Hematopoietic multipotent progenitor cell (in vitro differentiated cells): ENCODE measurements at places on chromosomes 1 and 21. TPM values are rescaled to one million over a fixed set of nuclear protein-coding genes. Genes with fewer than 3 reads are reported as not detected.
A peak's percentile ranks its signal among the peaks of the same experiment; 100 is the strongest.

Gene DCST1
- total RNA-seq = under 0.01 TPM

Gene FABP3
- not detected for total RNA-seq

Gene RPS6KA1
- 90.5 TPM for total RNA-seq

Gene DNAH14
- 5.4 TPM for total RNA-seq

Gene ZFYVE9
- 4.8 TPM for total RNA-seq

Gene GSTM2
- 20.7 TPM for total RNA-seq

Gene ENO1
- total RNA-seq = 1,354 TPM

Gene ADORA3
- 0.54 TPM for total RNA-seq

Gene TBX15
- under 0.01 TPM for total RNA-seq

Gene PSMA5
- 30.7 TPM for total RNA-seq

Gene PLA2G2F
- total RNA-seq = under 0.01 TPM

DNA sequence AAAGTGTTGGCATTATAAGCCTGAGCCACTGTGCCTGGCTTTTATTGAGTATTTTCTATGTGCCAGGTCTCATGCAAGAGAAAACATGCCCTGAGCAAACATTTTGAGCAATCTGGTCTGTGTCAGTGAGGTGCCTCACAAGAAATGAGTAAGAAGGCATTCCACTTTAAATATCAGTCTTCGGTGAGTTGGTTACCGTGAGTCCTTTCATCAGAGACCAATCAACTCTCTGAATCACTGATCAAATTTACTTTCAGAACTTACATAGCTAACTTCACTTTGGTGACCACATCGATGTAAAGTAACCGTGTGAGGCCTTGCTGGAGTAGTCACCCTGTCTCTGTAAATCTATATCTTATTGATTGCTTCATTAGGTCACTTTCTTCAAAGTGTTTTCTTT, 14.3 kb upstream of the DDX59 start:
- no peak for DNase-seq

- DNase-seq = no peak
Observed at GRCh38 chr1:12548973-12549459, 69.0 kb downstream of the DHRS3 start.

- DNase-seq = no peak
Observed at GRCh38 chr1:155884982-155885381, 25.6 kb downstream of the SYT11 start.

DNA sequence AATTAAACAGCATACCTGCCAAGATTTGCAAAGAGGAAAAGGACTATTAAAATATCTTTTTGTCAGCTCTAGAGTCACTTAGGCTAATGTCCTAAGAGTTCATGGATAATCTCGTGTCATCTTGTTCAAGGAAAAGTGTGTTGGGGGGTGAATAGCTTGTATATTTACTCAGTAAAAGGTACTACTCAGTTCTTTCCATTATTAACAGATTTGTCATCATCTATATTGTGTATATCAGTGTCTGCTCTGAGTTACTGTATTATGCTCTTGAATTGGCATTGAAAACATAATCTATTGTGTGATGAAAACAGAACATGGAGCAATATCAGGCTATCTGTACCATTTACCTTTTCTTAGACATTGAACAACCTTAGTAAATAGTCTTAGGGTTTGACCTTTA, 41.9 kb downstream of the SMG7 start:
- DNase-seq = no peak

DNA sequence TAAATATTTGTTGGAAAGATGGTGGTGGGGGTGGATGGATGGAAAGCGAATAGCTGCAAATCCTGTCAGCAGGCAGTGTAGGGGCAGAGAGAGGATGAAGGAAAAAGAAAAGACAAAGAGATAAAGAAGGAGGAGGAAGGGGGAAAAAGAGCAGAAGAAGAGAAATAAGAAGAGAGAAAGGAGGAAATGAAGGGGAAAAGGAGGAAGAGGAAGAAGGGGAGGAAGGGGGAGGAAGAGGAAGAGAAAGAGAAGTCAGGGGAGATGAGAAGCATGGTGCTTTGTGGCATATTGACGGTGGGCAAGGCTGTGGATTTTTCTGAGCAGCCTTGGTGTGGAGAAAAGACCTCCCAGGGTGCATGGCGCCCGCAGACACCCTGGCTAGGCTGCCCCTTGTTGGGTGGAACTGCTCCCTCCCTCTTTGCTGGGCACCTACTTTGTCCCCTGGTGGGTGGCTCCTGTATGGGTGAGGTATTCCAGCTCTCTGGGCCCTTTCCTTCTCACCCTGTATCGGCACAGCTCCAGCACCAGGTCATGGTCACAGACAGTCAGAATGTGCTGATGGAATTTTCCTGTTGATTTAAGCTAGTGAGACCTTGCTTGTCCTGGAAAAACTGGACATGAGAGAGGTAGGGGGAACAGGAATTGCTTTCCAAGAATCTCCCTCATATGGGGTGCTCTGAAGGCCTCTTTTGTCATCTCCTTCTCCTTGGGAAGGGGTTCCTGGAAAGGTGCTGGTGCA, 45.7 kb upstream of the TLR5 start:
- no peak for DNase-seq

DNA sequence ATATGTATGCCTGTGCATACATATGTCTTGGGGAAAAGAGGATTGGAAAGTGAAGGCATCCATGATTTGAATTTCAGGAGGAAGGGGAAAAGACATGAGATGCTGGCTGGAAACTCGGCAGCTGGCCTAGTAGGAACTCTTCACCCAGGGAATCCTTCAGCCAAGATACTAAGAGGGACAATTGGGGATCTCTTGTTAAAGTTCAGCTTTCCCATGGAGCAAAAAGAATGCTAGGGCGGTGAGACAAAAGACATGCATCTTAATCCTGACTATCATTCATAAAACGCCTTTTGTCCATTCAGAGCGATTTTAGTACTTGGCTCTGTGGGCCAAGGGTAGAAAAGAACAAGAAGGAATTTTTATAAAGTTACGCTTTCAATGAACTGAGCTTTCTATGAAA, 20.5 kb downstream of the PDPN start:
- DNase-seq = no peak

- DNase-seq = no peak
Observed at GRCh38 chr1:24558902-24559791, 3.3 kb downstream of the NCMAP start.

GRCh38 chr1:31657972-31658510, 13.4 kb upstream of the PEF1 start:
- no peak for DNase-seq

- DNase-seq = no peak
Observed at GRCh38 chr1:38277646-38278045, 231.1 kb upstream of the POU3F1 start.

GRCh38 chr1:74681001-74681400, 7.4 kb upstream of the ERICH3 start:
- no peak for DNase-seq

- DNase-seq = no peak
Observed at GRCh38 chr1:39250460-39251240, 46.2 kb downstream of the MACF1 start.

GRCh38 chr1:151369621-151370048, 2.9 kb downstream of the SELENBP1 start:
- no peak for DNase-seq

- DNase-seq = peak; percentile 24
Observed at GRCh38 chr1:67834246-67834877, 1.1 kb upstream of the GNG12 start.

- peak; percentile 76 for DNase-seq
Observed at GRCh38 chr1:12153181-12153785, 13.5 kb upstream of the TNFRSF1B start.

DNA sequence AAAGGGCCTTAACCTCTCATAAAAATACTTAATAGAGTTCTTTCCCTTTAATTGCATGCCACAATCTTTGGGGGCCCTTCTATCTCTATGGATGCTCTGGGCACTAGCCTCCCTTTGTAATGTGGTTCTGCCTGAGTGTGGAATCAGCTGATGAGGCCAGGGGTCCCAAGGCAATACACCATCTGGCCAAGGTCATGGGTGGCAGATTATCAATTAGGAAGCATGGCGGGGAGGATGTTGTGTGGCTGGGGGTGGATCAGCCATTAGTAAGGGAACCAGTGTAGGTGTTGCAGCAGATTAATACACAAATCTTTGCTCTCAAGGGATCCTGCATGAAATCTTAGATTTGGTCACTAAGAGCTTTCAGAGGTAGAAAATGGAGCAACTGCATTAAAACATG, 35.3 kb downstream of the NHLH2 start:
- no peak for DNase-seq

- no peak for DNase-seq
Observed at GRCh38 chr1:213585959-213586586, 401.7 kb upstream of the PROX1 start.

- no peak for DNase-seq
Observed at GRCh38 chr1:65531972-65532570, 111.6 kb downstream of the LEPR start.

GRCh38 chr21:45977396-45977795, 4.2 kb upstream of the COL6A1 start:
- DNase-seq = no peak

DNA sequence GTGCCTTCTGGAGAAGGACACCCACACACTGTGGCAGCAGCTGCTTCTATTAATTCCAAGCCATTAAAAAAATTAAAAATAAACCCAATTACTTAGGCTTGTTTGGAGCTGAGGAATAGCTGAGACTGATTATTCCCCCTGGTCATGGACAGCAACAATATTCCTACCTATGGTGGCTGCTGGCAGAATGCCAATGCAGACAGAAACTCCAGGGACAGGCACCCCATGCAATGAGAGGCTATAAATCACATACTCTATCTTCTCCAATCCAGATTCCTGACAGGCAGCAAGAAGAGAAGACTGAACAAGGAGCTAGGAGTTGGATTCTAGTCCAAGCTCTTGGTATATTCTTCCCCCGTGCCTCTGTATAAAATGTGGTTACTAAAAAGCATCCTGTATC, 275.4 kb upstream of the BEND5 start:
- no peak for DNase-seq

DNA sequence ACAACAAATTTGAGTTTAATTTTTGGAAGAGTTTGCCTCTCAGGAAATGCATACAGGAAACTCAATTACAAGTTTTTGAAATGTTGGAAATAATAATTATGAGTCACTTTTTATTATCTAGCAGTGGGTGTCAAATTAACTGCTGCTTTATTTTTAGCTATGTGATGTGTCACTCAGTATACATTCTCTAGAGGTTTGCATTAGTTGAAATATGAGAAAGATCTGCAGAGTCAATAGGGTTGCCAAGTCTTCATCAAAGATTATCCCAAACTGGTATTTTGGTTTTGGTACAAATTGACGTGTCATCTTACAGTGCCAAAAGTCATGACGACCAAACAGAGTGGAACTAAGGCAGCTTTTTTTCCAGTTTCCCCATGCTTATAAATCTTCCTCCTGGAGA, 54.3 kb upstream of the DIPK1A start:
- no peak for DNase-seq

DNA sequence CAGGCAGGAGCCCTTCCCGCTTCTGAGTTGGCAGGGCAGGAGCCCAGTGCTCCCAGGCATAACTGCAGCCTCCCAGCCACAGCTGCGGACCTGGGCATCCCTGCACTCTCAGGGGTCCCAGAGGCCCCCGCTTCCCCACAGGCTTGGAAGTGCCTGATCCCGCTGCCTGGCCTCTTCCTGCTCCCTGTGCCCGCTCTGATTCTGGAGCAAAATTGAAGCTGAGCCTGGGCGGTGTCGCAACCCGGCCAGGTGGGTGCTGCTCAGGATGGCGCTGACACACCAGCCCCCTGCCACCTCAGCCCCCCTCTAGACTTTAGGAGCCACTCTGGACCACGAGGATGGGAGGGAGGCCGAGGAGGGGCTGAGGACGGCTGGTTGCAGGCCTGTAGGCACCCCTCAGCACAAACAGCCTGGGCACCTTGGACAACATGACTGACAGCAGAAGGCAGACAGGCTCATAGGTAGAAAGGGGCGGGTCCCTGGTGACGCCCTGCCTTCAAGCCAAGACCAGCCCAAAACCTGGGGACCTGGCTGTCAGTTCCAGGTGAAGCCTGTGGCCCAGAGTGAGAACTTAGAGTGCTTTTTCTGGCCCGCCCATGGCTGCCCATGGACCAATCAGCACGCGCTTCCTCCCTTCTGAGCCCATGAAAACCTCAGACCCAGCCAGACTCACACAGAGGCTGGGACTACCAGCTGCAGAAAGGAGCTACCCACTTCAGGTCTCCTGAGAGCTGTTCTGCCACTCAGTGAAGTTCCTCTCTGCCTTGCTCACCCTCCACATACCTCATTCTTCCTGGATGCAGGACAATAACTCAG, 7.2 kb downstream of the HLCS start:
- DNase-seq = no peak

DNA sequence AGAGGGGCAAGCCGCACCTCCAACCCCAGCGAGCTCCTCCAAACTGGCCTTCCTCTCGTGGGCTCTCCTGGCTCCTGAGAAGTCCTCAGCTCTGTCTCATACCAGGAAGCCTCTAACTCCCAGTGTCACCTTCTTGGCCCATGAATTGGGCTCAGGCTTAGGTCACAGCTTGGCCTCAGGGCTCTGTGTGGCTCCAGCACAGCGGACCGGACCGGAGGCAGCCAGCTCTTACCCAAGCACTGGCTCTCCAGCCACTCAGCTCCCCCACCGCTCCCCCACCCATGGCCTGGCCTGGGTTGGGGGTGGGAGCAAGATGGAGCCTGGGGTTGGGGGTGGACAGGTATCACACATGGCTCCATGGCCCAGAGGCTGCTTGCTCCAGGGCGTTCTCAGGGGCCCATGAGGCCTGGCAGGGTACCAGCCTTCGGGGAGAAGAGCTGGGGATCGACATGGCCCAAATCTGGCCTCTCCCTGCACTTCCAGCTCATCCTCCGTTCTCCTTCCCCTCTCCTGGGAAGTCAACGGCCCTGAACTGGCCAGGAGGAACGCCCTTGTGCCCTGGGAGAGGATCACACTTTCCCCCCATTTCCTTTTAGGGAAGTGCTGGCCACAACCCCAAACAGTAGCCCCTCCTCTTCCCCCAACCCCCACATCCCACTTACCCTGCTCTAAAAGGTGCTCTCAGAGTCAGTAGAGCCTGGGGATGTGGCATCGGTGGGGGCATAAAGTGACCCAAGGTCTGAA, 97.5 kb downstream of the CASZ1 start:
- DNase-seq = no peak
